ENCODE measurements at places on chromosomes 16 and 17.

DNA sequence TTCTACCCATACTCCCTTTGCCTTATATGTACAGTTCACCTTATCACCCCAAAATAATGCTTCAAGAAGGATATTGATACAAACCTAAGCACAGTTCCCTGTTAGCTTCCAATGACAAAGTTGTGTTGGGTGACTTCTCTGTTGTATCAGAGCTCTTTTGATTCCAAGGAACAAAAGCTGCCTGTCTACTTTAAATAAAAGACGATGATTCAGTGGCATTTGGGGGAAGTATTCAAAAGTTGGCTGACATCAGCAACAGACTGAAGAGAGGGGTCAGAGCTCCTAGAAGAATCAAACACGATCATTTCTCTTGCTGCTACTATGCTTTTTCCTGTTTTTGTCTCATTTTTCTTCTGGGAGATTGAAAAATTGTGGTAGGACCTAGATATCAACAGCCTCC lies 69.4 kb upstream of the CA10 start:
- DNase-seq, result no peak

DNA sequence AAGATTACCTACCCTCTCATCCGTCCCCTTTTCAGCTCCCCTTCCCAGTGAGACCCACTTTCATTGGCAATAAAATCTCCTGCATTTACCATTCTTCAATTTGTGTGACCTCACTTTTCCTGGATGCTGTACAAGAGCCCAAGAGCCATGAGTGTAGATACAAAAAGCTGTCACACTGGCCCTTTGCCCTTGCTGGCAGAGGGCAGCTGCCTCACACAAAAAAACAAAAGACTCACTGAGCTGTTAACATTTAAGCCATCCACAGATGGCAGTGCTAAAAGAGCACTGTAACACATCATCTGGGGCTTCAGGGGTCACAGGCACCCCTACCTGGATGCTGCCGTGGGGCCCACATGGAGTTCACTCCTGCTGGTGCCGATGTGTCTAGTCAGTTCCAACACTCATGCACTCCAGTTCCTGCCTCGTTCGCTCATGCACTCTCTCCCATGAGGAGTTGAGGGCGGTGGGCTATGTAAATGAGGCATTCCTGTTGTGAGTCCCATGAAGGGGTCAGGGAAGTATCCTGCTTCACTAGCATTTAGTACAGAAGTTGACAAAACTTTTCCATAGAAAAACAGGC lies 123.1 kb downstream of the CA10 start:
- no peak for DNase-seq

GRCh38 chr17:40545660-40546059 lies 19.6 kb downstream of the CCR7 start:
- no peak for DNase-seq

- DNase-seq, result no peak
Observed at GRCh38 chr16:48330841-48331192, 54.4 kb downstream of the SIAH1 start.

GRCh38 chr16:14155572-14156190 lies 84.6 kb downstream of the MRTFB start:
- DNase-seq, result no peak

GRCh38 chr16:56776562-56776961 lies 46.6 kb downstream of the NUP93 start:
- no peak for DNase-seq

- no peak for DNase-seq
Observed at GRCh38 chr16:46756772-46757171, 8.6 kb upstream of the MYLK3 start.

- no peak for DNase-seq
Observed at GRCh38 chr16:73092236-73092781, 44.4 kb upstream of the ZFHX3 start.
